ENCODE measurements at places on chromosomes 3 and 15.

- no peak for DNase-seq
These were observed 428.7 kb upstream of the EPHA3 start for GRCh38 chr3:88678747-88679146.

DNA sequence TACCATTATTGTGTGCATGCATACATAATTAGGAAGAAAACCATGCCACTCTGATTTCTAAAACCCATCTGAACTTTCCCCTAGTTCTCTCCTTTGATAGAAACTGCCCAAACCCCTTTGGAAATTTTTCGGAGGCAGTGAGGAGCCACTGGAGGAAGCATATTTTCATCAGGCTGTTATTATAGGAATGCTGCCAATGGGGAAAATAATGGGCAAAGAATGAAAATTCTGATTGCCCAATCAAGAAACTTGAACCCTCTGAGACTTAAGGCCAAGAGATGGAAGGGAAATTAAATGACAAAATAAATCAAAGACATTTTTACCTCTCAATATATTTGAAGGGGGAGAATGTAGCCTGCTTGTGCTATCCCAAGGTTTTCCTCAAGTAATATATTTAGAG lies 376.0 kb upstream of the PDZRN3 start:
- DNase-seq, result no peak

DNA sequence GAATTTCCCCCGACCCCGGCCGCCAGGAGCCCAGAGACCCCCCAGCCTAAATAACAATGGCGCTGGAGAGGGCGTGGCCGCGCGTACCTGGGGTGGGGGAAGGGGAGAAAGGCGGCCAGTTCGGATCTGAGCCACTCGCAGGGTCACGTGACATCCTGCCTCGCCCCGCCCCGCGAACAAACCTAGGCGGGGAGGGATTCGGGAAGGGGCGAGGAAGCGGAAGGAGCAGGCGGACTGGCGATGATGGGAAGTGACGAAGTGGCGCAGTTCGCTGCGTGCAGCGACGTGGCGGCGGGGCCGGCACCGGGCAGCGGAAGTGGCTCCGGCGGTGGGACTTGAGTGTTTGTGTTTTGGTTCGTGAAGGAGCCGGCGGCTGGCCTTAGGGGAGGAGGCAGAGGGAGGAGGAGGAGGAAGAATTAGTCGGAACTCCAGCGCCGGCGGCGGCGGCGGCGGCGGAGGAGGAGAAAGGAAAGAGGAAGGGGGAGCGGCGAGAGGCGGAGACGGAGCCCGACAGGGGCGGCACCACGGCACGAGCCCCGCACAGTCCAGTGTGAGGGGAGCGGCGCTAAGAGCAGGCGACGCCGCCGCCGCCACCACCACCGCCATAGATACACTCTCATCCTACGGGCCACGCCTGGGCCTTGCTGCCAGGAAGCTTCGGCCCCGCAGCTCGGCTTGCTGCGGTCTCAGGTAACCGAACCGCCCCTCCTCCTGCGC lies at the start of gene RAB5A:
RAB5A (plus strand) TSS at position 266 of the 717 bp plus-strand sequence. CDS start 3,802 bp downstream, outside the sequence.
- peak; percentile 98 for DNase-seq

GRCh38 chr3:5227812-5228211 lies 40.3 kb downstream of the EDEM1 start:
- DNase-seq, result no peak

- DNase-seq, result no peak
These were observed 342.0 kb upstream of the PDZRN3 start for GRCh38 chr3:73966733-73967132.

DNA sequence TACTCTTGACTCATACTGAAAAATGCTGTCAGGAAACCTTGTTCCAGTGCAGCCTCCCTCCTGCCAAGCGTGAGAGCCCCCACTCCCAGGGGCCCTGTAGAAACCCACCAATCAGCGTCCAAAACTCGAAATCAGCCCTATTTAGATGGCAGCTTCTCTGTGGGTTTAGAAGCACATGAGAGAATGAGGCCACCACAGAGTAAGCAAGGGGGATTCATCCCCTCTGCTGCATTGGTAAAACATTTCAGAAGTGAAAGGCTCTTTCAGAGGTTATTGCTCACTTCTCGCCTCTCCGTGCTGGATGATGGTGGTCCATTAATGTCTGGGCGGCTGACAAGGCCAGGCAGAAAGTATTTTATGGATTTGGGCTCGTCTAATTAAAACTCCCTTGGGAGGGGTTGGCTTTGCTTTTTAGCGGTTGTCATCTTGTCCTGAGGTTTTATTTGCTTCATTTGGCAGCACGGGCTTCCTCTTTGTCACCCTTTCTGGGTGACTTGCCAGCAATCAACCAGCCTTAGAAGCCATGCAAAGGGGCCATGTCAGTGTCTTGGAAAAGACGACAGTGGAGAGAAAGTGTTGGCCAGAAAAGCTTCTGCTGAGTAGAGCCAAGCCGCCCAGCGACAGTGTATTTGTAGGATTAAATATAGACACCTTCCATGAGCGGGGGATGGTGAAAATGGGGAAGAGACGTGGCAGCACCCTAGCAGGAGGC lies 145.5 kb downstream of the ATP10A start:
- DNase-seq, result no peak

- no peak for DNase-seq
These were observed 16.3 kb upstream of the SAMD7 start for GRCh38 chr3:169895072-169895471.

DNA sequence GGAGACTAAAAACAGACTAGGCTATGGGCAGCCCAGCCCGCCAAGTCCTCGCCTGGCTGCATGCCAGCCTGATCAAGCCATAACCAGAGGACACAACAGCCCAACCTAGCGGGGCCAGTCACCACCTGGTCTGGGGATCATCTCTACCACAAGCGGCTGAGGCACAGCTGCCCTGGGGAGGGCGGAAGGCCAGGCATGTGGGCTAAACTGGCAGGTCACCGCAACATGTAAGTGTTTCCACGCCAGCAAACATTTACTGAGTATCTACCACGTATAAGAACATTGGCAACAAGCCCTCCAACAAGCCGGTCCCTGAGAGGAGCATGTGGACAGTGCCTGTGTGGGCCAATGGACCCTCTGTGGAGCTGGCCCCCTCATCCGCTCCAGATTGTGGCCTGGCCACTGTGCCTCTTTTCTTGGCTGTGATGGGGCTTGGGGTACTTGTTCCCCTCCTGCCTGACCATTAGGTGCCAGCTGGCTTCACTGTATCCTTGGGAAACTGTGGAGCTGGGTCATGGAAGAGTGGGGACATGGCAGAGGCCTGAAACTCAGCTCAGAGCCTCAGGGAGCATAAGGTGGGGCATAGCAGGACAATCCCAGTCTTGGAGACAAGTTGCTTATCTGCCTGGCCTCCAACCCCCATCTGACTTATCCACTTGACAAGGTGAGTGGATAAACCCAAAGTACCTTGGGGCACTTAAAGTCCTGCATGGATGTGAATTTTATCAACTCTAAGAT lies 9.0 kb downstream of the UBXN7 start:
- no peak for DNase-seq

- DNase-seq, result no peak
These were observed 130.1 kb downstream of the PTPRG start for GRCh38 chr3:61691466-61691865.

- no peak for DNase-seq
These were observed 90.2 kb downstream of the ARNT2 start for GRCh38 chr15:80494351-80494751.

GRCh38 chr15:42504631-42505030 lies 9.2 kb downstream of the SNAP23 start:
- DNase-seq, result no peak

GRCh38 chr3:195005251-195005620 lies 265.7 kb downstream of the XXYLT1 start:
- no peak for DNase-seq

DNA sequence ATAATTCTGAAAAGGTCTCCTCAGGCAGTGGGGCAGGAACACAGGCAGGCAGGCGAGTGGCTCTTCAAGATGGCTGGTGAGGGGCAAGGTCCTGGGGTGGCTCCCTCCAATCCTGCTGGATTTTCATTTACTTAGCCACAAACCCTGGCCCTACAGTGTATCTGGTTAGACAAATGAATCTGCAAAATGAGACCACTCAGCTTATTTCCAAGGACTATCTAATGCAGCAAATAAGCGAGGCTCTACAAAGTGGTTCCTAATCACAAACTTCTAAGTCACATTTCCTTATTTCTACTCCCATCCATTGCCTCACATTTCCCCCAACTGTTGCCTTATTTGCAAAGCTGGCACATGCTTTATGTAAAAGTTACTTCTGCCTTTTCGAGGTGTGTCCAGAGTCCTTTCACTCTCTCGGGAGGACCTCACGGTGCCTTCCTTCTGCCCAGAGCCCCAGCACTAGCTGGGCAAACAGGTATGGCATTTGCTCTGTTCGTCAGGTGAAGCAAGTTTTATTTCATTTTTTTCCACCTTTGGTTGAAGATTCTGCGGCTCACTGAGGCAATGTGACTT lies 40.5 kb downstream of the CCDC12 start:
- DNase-seq, result no peak

DNA sequence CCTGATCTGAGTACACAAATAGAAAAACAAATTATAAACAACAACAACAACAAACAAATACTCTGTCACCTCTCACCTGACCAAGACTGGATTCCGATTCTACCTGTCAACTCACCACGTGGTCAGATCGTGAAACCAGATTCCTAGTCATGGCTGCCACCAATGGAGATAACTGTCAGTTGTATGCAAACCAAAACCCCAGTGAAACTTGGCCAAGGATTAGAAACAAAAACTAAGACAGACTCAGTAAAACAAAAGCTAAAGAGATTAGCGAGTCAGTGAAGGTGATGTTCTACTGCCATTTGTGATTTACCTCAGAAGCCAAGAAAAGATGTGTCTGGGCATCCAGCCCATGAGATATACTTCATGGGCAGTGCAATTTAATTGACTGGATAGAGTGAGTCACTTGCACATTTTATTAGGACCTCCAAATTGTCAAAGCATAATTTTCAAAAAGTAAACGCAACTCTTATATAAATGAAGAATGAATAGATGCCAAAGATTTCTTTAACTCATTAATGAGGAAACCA lies 31.1 kb downstream of the PHLDB2 start:
- no peak for DNase-seq

GRCh38 chr15:33608714-33609113 lies 297.9 kb downstream of the RYR3 start:
- no peak for DNase-seq

- DNase-seq, result no peak
These were observed 22.0 kb downstream of the USP3 start for GRCh38 chr15:63526401-63526800.

DNA sequence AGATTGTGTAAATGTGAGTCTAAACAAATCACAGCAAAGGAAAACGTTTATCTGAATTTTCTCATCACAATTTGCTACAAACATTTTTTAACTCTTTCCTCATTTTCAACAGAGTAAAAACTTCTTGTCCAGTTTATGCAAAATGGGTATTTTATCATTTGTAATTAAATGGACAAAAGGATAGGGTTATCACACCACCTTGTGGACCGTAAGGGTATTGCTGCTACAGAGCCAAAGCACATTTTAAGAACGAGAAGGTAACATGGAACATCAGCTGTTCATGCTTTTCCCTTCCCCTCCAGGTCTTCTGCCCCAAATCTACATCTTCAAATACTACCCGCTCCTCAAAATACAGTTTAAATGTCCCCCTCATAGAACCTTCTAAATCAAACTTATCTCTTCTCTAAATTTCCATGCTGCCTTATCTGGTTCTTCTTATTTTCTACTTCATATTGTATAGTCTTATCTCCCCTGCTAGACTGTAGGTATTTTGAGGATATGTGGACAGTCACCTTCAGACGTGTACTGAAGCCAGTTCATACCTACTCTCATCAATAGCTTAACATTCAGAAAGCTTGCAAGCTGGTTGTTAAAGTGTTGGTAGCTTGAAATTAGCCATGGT lies 12.8 kb upstream of the SETMAR start:
- peak; percentile 53 for DNase-seq

DNA sequence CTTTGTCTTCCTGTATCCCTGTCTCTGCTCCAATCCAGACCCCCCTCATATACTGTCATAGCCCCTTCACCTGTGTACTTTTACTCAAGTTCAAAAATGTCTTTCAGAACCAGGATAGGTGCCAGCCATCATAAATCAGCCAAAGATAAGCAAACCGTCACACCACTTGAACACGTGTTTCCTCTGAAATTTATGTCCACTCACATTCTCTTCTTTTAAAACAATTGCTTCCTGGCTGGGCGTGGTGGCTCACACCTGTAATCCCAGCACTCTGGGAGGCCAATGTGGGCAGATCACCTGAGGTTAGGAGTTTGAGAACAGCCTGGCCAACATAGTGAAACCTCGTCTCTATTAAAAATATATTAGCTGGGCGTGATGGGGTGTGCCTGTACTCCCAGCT lies 74.1 kb downstream of the IGF2BP2 start:
- no peak for DNase-seq

GRCh38 chr3:120440001-120440703 lies 10.6 kb downstream of the FSTL1 start:
- no peak for DNase-seq

DNA sequence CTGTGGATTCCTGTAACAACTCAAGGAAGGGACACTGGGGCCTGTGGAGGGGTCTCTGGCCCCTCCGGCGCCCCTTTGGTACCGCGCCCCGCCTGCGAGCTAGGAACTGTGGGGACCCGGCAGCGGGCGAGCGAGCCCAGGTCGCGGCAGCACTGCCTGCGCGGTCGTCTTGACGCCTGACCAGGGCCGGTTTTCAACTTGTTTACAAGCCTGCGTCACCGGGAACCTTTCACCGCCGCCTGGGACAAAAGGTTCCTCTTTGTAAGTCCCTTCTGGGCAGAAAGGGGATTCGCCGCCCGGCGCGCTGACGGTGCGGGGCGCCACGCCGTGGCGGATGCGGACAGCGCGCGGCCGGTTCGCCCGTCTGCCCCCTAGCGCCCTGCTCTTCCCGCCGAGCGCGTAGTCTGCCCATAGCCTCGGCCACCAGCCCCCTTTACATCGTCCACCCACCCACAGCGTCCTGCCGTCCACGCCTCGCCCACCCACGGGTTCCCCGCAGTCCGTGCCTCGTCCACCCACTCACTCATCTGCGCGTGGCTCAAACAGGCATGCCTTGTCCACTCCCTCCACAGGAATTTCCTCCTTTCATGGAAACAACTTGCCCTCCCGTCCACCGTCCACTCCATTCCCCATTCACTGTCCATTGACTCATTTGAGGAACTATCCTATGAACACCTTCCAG lies 5.5 kb upstream of the CFAP100 start:
- DNase-seq, result peak; percentile 28

GRCh38 chr15:57919754-57920153 lies 145.8 kb downstream of the ALDH1A2 start:
- DNase-seq, result no peak

DNA sequence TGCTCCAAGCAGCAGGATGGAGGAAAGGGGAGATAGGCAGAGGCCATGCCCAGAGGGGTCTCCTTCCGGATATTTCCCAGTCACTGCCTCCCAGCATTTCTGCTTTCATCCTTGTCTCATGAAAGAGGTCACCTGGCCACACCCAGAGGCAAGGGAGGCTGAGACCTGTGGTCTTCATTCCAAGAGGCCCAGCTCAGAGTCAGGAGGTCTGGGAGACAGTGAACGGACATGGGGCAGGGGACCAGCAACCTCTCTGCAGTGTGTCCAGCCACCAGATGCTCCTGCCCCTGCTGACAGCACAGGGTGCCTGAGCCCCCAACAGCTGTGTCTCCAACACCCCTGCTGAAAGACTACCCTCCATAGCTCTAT lies 111.2 kb downstream of the CHSY1 start:
- no peak for DNase-seq

- DNase-seq, result no peak
These were observed 43.0 kb upstream of the ABI3BP start for GRCh38 chr3:101036213-101036618.

Data from CD4-positive, alpha-beta T cell treated with Interleukin-21 for 1 hour (primary cell).